ENCODE measurements at places on chromosomes 11 and 22.

DNA sequence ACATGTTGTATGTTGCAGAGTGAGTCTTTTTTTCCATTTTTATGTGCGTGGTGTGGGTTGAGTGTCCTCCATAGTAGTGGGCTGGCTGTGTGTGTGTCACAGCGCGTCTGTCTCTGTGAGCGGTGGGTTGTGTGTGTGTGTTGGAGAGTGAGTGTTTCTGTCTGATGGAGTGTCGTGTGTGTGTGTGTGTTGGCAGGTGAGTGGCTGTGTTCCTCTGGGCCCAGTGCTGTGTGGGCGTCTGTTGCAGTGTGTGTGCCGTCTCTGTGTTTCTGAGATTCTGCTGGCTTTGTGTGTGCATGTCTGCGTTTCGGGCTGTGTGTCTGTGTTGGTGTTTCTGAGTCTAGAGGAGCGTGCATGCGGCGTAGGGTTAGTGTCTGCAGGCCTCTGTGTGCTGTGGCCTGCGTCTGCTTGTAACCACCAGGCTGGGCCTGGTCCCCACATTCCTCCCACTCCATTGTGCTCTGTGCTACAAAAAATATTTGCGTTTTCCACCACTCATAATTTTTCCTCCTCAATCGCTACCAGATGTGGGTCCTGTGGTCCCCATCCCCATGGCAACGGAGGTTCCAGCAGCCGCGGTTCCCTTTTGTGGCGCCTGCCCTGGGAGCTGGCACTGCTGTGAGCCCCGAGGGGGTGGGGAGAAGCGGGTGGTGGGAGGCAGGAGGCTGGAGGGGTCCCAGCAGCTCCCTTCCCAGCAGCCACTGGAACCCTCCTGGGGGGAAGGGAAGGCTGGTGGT is 15.2 kb downstream of the SCARF2 start:
- DNase-seq, result no peak

DNA sequence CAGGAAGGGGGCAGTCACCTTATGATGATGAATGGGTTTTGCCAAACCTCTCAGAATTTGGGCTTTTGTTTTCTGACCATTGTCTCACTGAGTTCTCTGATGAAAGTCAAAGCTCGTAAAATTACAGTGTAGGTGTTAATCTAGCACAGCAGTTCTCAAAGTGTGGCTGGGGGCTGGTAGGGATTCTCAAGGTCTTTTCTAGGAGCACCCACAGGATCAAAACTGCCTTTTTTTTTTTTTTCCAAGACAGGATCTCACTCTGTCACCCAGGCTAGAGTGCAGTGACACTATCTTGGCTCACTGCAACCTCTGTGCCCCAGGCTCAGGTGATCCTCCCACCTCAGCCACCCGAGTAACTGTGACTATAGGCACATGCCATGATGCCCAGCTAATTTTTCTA is 66.1 kb downstream of the C22orf31 start:
- DNase-seq, result no peak

DNA sequence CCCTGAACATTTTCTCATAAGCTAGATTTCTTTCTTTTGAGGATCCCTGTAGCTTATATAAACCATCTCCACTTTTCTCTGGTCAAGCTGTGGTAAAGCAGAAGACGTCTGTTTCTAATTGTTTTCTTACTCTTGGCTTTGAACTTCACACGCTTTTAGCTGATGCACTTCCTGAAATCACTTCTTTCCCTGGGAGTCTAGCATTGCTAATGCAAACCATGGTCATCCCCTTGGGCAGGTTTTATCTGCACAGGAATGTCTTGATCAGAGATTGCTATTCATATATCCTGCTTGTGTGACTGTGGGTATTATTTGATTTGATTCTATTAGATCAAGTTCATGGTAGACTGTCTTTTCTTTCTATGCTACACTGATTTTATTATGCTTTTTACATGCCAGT is 199.2 kb upstream of the POU2AF2 start:
- DNase-seq, result no peak

DNA sequence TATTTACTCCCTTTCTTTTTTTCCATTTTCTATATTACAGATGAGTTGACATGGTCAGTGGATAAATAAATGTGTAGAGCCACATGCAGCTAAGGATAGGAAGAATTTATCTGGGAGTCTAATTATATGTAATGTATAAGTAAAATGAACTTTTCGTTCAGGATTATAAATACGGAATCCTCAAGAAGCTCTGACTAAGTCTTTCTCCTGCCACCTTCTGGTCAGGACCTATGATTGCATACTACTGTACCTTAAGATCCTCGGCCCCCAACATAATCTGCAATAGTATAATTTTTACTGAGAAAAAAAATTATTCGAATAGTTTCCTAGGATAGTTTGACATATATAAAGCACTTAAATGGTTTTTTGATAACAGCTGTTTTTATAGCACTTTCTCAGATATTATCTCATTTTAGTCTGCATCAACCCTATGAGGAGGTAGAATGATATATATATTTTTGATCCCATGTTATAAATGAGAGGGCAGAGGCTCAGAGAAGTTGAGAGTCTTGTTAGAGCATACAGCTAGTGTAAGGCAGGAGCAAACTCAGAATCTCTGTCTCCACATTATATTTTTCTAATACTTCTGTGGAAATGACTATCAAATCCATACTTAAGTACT is 36.1 kb downstream of the CCDC90B start:
- no peak for DNase-seq

GRCh38 chr11:112886434-112887370 is 74.5 kb upstream of the NCAM1 start:
- no peak for DNase-seq

DNA sequence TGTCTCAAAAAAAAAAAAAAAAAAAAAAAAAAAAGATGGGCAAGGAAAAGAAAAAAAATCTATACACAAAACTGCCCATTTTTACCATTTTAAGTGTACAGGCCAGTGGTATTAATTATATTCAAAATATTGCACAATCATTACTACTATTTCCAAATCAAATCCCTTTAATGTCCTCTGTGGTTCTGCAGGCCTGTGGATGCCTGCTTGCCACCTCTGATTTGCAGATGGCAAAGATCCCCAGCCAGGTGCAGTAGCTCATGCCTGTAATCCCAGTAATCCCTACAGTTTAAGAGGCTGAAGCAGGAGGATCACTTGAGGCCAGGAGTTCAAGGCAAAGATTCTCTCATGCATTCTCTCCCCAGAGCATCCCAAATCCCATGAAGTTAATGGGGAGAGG is 20.2 kb downstream of the RFPL1 start:
- no peak for DNase-seq

GRCh38 chr11:61881397-61881796 is 9.9 kb downstream of the FADS3 start:
- no peak for DNase-seq

All from NCI-H187 (cell line).